ENCODE measurements at places on chromosomes 3 and 15.

DNA sequence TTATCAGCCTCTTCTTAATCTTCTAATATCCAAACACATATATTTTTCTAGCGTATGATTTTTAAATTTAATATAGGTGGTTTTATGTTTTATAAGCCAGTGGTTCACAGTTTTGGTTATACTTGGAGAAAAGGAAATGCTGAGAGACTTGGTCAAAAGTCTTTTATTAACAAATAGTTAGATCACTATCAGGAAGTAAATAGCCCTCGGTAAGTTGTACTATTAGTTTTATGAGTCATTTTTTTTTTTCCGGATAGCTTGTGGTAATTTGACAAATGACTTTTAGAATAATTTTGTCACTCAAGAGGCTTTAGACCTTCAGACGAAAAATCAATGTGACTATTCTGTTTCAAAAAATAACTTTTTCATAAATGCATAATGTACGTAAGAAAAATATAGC lies 232.2 kb upstream of the ROBO1 start:
- no peak for DNase-seq

DNA sequence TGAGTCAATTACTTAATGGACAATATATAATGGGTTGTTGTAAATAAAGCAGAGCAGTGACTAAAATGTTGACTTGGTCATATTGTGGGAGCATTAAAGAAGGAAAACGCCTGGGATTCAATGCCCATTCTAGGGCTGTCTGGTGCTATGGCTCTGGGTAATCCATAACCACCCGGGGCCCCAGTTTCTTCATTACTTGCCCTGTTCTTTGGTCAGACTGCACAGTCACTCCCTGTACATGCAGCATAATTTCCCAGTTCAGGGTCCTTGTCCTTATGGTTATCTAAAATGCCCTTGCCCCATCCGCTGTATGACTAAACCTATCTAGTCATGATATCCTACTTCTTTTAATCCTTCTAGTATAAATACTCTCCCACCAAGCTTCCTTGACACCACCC lies 27.5 kb upstream of the DENND4A start:
- DNase-seq, result no peak

DNA sequence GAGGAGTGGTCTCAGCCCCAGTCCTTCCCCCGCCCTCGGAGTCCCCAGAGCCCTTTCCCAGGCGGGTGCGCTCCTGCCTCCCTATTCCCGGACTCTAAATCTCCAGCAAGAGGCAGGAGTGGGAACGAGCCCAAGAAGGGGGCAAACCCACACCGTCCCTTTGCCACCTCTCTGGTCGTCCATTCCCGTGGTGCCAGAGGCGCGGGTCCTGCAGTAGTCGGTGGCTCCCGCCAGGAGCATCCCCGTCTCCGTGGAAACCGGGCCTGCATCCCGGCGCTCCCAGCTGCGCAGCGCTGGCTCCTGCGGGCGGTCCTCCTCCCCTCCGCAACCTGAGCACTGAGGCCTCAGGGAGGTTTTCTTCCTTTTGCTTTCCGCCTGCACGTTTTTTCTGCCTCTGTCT lies 44.8 kb downstream of the LHFPL4 start:
- no peak for DNase-seq

GRCh38 chr15:96331144-96331944 lies 844 bp downstream of the NR2F2 start:
- no peak for DNase-seq

DNA sequence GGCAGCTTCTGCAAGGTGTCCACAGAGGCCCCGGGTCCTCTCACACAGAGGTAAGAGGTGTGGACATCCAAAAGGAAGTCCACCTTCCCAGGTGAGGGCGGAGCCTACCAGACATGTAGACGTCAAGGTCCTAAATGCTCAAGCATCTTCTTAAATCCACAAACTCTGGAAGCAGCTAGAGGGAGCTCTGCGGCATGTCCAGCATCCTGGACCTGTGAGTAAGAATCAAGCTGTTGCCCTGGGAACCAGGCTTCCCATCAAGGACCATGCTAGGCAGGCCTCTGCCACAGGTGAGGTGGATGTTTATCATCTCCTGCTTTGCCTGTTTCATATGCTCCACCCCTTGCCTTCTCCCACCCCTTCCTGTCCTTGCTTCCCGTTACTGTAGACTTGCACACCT lies 368.2 kb downstream of the GABRG3 start:
- no peak for DNase-seq

DNA sequence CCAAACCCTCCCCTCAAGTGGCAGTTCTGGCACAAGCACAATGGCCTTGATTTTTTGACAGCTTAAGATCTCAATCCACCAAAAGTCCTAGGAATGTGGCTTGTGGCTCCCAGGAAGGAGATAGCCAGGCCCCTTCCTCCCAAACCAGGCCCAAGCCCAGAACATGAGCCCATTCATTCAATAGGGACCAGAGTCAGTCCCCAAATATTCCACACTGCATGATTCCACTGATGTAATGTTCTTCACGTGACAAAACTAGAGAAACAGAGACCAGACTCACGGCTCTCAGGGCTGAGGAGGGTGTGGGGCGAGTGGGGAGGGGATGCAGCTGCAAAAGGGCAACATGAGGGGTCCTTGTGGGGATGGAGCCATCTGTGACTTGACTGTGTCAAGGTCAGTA lies 25.5 kb downstream of the ABTB1 start:
- no peak for DNase-seq

DNA sequence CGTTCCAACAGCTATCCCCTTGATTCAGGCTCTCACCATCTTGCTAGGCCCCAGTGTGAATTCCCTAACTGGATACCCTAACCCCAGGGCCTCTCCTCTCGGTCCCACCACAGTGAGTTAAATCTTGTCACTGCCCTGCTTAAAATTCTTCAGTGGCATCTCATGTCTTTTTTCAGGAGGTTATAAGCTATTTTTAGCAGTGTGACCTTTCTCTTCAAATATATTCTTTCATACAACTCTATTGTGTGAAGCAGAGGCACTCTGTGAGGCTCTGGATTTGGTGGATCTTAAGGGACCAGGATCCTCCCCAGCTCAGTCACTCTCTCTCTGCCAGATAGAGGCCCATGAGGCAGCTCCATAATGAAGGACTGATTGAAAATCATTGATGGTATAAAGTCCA lies 760.4 kb downstream of the NTRK3 start:
- DNase-seq, result no peak

GRCh38 chr15:57352535-57353316 lies 23.6 kb upstream of the CGNL1 start:
- no peak for DNase-seq

- DNase-seq, result no peak
Observed at GRCh38 chr15:64761156-64761555, 14.2 kb downstream of the RBPMS2 start.

DNA sequence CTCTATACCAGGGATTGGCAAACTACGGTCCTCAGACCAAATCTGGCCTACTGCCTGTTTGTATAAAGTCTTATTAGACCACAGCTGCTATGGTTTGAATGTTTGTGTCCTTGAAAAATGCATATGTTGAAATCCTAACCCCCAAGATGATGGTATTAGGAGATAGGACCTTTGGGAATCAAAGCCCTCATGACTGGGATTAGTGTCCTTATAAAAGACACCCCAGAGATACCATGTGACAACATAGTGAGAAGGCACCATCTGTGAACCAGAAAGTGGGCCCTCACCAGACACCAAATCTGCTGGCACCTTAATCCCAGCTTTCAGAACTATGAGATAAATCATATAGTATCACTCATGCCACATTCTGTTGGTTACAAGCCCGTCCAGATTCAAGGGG lies 7.4 kb downstream of the HMCES start:
- DNase-seq, result no peak

GRCh38 chr15:44159492-44159891 lies 35.6 kb downstream of the FRMD5 start:
- DNase-seq, result no peak

DNA sequence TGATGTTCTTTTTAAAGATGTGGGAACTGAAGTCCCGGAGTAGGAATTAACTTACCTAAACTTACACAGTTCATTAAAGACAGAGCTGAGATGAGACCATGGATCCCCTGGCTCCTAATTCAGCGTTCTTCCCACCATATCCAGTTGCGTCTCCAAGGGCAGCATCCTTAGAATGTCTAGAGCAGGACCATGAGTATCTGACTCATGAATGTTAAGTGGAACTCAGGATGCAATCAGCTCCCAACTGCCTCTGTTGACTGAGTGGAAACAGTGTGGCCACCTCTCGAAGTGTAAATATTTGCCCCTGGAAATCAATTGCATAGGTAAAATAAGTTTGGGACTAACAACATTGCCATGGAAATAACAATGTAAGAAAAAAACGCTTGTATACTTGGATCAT lies 2.5 kb downstream of the SNTN start:
- no peak for DNase-seq

DNA sequence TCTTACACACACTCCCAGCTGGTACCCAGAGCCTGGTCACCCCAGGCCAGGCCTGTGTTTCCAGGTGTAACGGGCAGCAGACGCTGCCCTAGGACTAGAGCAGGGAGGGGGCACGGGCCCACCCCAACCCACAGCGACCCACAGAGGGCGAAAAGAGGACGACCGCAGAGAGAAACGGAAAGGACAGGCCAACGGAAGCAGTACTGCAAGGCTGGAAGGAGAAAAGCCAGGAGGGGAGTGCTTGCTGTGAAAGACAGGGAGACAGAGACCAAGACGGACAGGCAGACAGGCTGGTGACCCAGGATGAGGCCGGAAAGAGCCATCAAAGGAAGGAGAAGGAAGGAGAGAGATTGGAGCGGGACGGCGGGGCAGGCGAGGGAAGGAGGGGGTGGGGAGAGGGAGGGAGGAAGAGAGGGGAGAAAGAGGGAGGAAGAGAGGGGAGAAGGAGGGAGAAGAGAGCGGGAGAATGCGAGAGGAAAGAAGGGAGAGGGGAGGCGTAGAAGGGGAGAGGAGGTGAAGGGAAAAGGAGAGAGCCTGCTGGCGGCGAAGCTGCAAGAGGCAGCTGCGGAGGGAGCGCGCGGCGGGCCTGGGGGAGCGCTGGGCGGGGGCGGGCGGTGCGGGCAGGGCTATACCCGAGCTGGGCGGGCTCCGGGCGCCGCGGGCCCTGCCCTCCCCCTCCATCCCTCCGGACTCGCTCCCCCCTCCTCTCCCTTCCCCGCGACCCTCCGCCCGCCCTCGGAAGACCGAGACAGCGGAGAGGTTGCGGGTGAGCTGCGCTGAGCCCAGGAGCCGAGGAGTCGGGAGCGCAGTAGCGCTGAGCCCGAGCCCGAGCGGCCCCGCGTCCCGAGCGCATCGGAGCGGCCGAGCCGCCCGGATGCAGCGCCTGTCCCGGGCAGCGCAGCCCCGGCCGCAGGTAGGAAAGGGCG lies at the start of gene SLC6A1:
TSS of gene SLC6A1 (plus strand) at position 732 of the 926 bp plus-strand sequence. CDS start 24,464 bp downstream, outside the sequence.
- DNase-seq, result peak; percentile 78

- DNase-seq, result peak; percentile 71
Observed at GRCh38 chr3:71583566-71584393, at the start of gene FOXP1. Gene FOXP1, minus strand, starts transcription at chr3:71583728. Its CDS starts 385,347 bp downstream, at chr3:71198381.

DNA sequence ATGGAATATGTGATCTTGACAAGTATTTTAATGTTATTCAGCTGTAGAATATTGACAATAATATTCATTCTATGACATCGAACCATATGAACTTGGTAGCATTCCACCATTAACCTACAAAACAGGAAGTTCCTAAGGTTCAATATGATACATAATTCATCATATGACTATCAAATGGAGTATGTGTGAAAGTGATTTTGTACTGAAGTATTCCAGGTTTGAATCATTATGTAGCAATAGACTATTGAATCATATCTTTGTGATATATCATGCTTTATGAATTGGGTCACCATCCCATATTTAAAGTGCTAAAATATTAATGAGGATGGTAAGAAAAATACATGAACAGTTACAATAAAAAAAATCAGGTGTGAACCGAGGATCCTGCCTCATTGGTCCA lies 95.1 kb downstream of the TP63 start:
- DNase-seq, result no peak

GRCh38 chr3:183180110-183180783 lies 17.7 kb upstream of the LAMP3 start:
- DNase-seq, result no peak

DNA sequence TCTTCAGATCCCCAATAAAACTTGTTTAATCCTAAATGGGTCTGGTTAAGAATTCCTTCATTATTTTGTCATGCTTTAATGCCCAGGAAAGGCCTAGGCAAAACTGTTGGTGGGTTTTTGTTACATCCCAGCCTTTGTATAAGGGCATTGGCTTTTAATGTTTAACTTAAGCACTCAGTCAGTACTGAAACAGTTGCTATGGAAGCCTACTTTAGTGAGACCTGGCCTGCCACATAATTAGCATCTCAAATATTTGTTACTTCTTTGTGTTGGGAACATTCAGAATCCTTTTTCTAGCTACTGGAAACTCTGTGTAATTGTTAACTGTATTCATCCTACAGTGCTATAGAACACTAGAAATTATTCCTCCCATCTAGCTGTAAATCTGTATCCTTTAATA lies 369.6 kb upstream of the ATP10A start:
- no peak for DNase-seq

DNA sequence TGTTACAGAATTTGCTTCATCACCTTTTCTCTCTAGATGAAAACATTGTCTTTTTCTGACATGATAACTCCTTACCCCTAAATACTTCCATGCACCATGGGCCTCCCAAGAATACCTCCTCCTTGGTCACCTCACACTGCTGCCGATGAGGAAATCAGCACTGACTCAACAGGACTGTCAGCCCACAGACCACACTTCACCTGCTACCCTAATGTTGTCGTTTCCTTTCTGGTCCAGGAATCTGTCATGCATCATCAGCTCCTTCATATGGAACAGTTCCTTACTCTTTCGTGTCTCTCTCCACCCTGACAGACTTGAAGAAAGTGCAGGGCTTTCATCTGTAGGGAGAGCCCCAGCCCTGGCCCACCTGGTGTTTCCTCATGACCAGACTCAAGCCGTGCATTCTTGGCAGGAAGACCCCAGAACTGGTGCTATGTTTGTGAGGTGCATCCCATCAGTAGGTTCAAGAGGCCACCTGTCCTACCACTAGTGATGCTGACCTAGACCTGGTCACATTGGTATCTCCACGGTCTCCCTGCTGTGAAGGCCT lies 41.1 kb upstream of the PLXNA1 start:
- DNase-seq, result no peak

GRCh38 chr15:85614059-85614458 lies 180.7 kb downstream of the KLHL25 start:
- DNase-seq, result no peak

GRCh38 chr3:52636673-52637072 lies 49.0 kb downstream of the PBRM1 start:
- no peak for DNase-seq

Measured in dorsolateral prefrontal cortex (tissue), 122 donors.